ENCODE measurements at places on chromosomes 2 and 18.

GRCh38 chr18:73409242-73409641 is 541.5 kb upstream of the NETO1 start:
- DNase-seq: no peak

DNA sequence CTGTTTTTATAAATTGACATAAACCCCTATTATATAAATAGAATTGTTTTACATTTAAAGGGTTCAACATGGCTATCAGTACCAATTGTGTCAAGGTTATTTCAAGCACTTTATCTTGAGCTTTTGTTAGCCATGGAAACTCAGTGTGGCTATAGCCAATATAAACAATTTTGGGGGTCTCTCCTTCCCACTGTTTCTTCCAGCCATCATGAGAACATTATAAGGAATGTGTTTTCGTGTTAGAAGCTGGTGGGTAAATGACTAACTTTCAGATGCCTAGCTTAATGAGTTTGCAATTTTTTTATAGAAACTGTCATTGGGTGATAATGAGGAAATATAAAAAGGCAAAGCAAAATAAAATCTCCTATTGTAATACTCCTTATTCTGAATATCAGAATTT is 153.5 kb upstream of the FOSL2 start:
- no peak for DNase-seq

DNA sequence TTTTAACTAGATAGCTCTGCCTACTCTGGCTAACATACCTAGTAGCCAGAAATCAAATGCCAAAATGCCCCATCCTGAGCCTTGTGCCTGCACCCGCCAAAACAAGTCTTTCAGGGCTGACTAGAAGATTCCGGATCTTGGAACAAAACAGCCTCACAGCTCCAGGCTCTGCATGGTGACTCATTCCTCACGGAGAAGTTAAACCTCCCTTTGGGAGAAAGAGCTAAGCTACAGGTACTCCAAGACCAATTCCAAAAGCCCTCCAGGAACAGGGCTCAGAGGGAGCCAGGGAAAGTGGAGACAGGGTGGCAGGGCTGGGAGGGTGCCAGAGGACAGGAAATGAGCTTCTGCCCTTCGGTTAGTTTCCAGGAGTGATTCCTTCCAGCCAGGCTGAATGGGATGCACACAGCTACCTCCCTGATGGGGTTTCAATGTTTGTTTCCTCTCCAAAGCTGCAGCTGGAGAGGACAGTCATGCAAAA is 295.6 kb downstream of the TNS1 start:
- DNase-seq: no peak

DNA sequence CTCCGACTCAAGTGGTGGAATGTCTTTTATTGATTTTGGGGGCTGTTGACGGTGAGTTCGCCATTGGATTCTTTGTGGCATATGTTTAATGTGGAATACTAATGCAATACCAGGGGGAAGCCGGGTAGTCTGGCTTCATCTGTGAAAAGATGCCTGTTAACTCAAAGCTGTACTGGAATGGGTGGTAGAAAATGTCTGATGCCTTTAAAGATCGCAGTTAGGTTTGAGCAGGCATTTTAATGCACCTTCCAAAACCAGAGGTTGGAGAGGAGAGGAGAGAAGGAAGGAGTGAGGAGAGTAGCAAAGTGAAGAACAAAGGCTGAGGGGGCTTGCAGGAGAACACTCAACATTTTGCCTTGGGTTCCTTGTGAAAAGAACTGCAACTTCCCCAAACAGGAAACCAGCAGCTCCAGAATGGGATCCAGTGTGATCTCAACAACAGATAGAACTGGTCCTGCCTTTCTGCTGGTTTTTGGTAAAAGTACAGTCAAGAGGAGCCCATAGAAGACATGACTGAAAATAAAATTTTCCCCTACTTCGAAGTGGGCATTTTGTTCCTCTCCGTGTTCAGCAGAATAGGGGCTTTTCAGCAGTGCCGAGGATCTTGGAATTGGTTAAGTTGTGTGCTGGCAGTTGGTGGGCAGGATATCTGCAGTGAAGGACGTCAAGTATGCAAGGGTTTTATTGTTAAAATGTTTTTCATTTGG is 1.5 kb downstream of the ZNF532 start:
- DNase-seq: no peak

GRCh38 chr2:234960175-234961088 is 8.6 kb downstream of the SH3BP4 start:
- DNase-seq: no peak

DNA sequence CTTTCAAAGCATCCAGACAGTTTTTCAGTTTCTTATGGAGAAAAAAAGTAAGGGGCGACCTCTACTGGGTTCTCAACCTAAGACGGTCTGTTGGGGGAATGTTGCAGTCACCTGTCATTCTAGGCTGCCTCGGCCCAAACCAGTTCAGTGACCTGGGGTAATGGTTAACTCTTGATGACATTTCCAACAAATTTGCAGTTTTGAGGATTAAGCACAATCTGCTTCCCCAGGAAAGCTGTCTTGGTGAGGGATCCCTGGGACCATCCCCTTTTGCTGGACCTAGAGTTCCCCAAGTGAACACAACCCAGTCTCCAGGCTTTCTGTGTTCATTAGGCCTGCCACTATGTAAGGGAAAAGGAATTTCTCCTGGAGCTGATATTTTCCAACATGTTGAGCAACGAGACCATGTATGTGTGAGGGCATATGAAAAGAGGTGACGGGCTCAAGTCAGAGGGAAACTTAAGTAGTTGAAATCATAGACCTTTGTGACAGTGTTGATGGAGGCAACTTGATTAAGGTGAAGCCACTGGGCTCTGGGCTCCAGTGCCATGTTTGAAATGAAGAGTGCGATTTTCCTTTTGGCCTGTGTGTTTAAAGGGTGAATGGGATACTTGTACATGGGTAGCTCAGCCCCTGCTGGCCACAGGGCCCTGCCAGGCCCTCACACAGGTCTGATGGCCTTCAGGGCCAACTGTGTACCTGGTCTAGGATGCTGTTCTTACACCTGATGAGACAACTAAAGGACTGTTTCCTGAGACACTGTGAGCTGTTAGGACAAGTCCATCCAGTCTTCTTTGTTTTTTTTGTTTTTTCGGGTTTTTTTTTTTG is 27.0 kb downstream of the FOSL2 start:
- no peak for DNase-seq

DNA sequence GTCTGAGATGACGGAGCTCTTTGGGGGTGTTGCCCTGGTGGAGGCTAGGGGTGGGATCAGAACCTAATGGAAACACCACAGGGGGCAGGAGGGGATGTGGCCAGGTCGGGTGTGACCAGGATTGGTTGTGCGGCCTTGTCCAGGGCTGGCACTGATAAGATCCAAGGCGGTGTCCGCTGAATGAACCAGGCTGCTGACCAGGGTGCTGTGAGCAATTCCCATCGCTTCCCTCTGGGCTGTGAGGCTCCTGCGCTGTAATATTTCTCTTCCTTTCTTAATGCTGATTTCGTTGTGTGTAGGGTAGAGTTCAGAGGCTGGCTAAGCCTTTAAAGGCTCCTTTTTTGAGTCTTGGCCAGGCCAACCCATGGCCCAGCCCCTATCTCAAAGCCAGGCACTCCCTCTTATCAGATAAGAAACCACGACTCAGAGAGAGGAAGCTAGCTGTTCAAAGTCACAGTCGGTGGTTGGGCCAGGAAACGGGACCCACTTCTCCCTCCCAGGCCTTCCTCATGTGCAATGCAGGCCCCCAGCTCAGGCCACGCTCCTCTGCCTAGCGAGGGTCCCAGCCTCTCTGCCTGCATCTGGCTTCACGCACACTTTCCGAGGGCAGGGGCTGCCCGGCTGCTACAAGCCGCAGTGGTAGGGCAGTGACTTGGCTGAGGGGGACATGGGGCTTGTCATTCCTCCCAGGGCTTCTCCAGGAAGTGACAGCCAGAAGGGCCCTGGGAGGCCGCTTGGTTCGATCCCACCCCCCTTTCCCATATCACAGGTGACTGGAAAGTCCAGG is 26.0 kb upstream of the FOSL2 start:
- no peak for DNase-seq

All from activated CD4-positive, CD25-positive, alpha-beta regulatory T cell (primary cell).